ENCODE measurements at places on chromosomes 1 and 21.

DNA sequence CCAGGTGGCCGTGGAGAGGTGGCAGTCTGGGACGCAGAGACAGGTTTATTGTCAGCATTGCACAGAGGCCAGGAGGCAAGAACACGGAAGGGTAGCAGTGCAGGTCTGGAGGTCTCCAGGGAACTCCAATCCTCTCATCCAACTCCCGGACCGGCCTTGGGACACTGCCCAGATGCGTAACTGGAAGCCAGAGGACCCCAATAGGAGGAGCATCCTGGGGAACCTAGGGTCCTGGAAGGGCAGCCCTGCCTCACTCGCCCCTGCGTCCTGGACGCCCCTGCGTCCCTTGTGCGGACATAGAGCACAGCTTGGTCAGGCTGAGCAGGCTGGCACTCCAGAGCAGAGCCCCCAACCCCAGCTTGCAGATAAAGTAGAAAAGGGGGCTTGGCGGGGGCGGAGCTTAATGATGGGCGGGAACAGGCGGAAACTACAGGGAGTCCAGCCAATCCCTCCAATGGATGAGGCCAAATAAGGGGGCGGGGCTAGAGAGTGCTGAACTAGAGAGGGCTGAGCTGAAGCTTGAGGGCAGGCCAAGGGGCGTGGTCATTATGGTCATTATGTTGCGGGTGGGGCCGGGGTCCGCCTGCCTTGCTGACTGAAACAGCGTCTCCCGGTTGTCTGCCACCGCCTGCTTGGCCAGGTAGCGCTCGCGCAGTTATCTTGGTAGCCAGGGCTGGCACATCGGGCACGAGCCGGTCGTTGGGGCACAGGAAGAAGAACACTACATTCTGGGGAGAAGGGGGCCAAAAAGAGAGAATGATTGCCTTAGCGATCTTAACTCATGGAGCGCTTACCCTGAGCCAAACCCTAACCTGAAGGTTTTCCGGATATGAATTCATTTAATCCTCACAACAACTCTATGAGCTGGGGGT lies 3.7 kb upstream of the ARHGEF19 start:
- peak; percentile 46 for DNase-seq

GRCh38 chr1:108878678-108879077 lies 1.9 kb downstream of the GPSM2 start:
- no peak for DNase-seq

- DNase-seq, result no peak
These were observed 7.9 kb downstream of the KYAT3 start for GRCh38 chr1:88984569-88984968.

GRCh38 chr1:194862129-194862528 lies 1675.7 kb upstream of the B3GALT2 start:
- DNase-seq, result no peak

- no peak for DNase-seq
These were observed 1.3 kb downstream of the UBL4B start for GRCh38 chr1:110113551-110113950.

DNA sequence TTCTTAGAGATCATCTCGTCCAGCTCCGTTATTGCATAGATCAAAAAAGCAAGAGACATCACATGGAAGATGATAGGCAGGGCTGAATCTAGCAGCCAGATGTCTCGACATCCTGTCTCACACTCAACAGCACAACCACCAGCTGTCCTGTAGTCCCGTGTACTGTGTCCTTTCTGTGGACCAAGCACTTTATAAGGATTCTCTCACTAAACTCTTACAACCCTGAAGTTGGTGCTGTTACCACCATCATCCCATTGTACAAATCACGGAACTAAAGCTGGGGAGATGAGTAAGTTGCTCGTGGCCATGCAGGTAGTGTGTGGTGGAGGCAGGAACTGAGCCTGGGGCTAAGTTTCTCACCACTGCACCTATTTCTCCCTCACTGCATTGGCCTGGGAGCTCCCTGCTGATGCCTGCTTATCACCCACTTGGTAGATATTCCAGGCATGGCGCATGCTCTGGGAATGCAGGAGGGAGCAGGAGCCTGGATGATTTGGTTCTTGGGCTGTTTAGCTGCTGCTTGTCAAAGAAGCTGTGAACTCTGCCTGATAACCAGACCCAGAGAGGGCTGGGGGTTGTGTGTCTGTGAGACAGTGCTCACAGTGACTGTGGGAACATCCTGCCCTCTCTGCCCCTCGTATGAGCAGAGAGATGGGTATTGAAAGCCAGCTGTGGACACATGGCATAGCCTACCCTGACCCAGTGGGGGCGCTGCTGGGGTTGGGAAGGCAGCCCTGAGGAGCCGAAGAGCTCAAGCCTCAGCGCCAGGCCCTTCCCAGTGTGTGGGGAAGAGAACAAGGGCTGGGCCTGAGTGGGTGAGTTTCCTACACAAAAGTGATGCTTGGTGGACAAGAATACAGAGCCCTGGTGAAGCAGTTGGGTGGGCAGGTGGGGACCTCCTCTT lies 13.6 kb downstream of the PPFIA4 start:
- no peak for DNase-seq

DNA sequence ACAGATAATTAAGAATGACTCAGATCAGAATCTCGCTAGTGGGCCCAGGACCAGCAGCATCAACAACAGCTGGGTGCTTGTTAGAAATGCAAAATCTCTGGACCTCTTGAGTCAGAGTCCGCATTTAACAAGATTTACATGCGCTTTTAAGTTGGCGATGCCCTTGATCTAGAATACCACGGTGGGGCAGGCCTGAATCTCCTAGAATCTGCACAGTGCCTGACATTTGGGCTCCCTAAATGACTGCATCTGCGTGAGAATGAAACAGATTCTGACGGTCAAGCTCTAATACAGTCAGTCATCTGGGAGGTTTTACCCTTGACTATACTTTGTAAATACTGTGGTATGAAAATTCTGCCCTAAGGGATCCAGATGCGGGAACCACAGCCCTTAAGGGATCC lies 17.2 kb upstream of the RAB29 start:
- no peak for DNase-seq

GRCh38 chr1:66328896-66329295 lies 205.1 kb upstream of the SGIP1 start:
- DNase-seq, result no peak

DNA sequence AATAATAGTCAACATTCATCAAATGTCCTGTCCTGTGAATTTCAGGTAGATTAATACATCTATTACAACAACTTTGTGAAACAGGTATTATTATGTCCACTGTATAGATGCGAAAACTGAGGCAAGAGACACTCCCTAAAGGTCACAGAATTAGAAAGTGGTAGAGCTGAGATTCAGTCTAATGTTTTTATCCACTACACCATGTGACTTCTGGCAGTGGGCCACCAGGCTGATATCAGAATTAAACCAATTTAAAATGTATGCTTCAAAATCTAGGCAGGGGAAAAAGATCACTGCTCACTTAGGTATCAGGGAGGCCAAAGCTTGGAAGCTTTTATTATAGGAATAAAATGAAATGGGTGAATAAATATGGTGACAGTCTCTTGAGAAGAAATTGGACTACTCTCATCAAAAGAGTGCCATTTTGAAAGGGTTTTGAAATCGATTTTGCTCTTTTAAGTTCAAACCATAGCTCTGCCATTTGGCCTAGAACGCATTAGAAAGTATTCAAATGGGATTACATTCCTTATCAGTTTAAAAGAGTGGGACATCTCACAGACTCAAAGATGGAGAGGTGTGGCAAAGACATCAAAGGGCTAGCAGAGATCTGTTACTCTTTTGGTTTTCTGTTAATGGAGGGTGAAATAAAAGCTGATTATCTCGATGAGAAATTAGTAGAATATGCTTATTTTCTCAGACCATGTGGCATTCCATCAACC lies 1.9 kb downstream of the DDAH1 start:
- no peak for DNase-seq

- no peak for DNase-seq
These were observed 23.7 kb downstream of the RNU5D-1 start for GRCh38 chr1:44707112-44707881.

DNA sequence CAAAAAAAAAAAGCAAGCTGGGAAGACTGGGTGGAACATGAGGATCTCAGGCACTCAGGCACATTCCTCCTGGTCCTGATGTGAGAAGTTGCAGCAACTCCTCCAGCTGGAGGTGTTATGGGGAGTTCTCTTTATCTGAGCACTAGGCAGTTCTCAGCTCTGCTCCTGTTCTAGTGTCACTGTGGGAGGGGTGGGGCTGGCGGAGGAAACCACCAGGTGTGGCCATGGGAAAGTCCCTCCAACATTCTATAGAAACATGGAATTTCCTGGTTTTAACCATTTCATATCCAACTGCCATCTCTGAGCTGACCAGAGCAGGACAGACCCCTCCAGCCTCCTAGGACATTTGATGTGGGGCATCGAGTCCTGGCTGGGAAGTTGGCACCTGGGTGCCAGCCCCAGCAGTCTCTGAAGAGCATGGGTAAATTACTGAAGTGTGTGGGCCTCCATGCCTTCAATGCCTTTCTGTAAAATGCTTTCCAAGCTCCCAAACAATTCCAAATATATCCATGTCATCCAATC lies 804 bp upstream of the IKBKE start:
- no peak for DNase-seq

- no peak for DNase-seq
These were observed 111.8 kb upstream of the GRIK3 start for GRCh38 chr1:37146071-37146470.
